ENCODE measurements at places on chromosomes 13 and 19.

DNA sequence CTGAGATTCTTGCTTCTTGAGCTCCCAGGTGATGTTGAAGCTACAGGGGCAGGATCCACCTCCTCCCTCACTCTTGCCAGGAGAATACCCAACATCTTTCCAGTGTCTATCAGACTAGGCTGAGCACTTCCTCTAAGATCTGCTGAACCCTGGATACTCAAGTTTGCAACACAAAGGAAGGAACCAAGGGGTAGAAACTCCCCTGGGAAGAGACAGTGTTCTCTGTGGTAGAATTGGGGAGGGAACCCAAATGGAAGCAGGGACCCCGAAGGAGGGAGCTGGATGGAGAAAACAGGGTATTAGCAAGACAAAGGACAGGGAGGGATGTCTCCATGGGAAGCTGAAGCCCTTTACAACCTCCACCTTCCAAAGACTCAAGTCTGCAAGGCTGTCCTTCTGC, 117.6 kb downstream of the DNAJC15 start:
- DNase-seq = no peak

DNA sequence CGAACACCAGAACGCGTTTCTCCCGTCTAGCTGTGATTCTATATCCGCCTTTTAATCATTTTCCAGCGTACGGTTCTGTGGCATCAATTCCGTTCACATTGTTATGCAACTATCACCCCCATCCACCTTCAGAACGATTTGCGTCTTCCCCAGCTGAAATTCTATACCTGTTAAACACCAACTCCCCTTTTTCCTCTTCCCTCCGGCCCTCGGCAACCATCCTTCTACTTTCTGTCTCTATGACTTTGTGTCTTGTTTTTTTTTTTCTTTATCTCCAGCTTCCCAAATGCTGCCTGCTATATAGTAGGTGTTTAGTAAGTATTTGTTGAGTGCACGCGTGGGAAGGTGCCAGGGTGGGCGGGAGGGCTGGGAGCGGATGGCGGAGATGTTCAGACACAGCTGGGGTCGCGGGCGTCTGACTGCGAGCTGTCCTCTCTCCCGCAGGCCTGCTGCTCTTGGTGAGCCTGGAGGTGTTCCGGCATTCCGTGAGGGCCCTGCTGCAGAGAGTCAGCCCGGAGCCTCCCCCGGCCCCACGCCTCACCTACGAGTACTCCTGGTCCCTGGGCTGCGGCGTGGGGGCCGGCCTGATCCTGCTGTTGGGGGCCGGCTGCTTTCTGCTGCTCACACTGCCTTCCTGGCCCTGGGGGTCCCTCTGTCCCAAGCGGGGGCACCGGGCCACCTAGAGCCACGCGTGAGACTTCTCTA, 20.2 kb downstream of the CACNG6 start:
- no peak for DNase-seq

GRCh38 chr13:76879883-76880270, 6.3 kb downstream of the KCTD12 start:
- no peak for DNase-seq

GRCh38 chr19:40144151-40144550, 47.1 kb upstream of the MAP3K10 start:
- DNase-seq = no peak

DNA sequence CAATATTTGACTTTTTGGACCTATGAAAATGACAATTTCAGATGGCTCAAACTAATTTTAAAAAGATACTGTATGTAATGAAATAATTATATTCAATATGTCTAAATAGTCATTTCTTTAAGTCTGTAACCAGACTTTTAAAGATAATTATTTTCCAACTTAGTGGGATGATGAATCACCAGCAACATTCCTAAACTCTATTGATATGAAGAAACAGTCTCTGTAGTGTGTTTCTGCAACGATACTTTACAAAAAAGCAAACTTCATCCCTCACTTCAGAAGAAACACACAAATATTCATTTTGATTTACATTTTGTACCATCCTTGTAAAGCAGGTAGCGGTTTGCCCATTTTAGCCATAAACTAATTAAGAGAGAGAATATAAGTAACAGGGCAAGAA, 417.4 kb downstream of the EFNB2 start:
- no peak for DNase-seq

GRCh38 chr13:41053384-41053826, 7.9 kb upstream of the WBP4 start:
- no peak for DNase-seq

All from activated CD8-positive, alpha-beta memory T cell treated with anti-CD3 and anti-CD28 coated beads for 4 hours (primary cell).